ENCODE measurements at places on chromosomes 1 and 21.
A peak's percentile ranks its signal among the peaks of the same experiment; 100 is the strongest.

- peak; percentile 57 for DNase-seq
Measured at GRCh38 chr1:15885701-15886610, 38.4 kb downstream of the SPEN start.

- DNase-seq = no peak
Measured at GRCh38 chr1:28915031-28915895, 894 bp downstream of the EPB41 start.

GRCh38 chr1:12053752-12054548 is 9.2 kb upstream of the TNFRSF8 start:
- no peak for DNase-seq

- no peak for DNase-seq
Measured at GRCh38 chr1:45802343-45803298, 791 bp upstream of the MAST2 start.

GRCh38 chr21:39855595-39855994 is 11.6 kb upstream of the PCP4 start:
- DNase-seq = no peak

DNA sequence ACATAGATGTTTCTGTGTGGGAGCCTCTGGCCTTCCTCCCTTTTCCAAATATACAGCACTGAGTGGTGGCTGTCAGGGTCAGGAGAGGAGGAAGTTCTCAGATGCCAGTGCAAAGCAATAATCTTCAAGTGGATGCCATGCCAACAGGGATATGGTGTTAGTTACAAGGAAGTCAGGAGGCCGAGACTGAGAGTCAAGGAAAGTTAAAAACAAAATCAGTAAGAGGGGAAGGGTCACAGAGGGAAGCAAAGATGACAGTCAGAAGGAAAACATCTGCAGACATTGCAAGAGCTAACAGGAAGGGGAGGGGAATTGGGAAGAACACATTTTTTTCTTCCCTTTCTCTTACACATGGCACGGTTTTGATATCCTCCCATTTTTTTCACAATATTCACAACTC is 691.4 kb downstream of the ADGRL2 start:
- no peak for DNase-seq
